Activated naive CD8-positive, alpha-beta T cell treated with anti-CD3 and anti-CD28 coated beads, Interleukin-2, amount 50 U/mL, for 24 hours (primary cell): ENCODE measurements at places on chromosomes 1 and 21.
A peak's percentile ranks its signal among the peaks of the same experiment; 100 is the strongest.

DNA sequence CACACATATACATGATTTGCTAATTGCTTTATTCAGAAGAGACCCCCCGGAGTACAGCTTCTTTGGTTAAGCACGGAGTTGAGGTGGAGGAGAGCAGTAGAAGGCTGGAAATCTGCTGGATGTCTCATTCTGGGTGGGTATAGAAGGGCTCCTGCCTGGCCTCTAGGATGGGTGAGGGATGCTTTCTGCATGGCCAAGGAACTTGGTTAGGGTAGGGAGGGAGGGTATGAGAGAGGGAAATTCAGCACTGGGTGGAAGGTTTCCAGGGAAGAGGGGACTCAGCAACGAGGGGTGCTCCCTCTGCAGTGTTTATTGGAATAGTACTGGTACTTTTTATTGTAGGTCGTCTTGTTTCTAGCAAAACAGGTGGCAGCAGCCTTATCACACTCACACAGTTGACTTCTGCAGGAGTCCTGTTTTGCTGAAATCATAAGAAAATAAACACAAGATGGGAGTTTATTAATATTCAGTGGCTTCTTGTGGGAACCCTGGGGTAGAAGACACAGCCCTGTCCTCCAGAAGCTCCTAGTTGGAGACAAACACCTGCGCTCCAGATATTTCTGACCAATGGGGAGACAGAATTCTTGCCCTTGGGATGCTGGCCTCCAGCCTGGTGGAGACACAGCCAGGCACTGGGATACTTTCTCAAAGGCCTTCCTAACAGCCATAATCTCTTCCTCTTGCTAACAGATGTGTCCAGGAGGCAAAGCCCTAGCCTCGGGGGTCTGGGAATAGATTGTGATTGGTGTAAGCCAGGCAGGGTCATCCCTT is 3.8 kb downstream of the PLA2G2A start:
- no peak for DNase-seq
- H3K4me1 ChIP-seq, result no peaks in the 10 kb centered on the region
- no peak overlapping the region for H3K4me3 ChIP-seq
- H3K27ac ChIP-seq, result no peak overlapping the region

- peaks cover 2% of the 10 kb centered on the region for H3K4me1 ChIP-seq
- no peaks in the 10 kb centered on the region for H3K27me3 ChIP-seq
- DNase-seq, result no peak
These were observed 19.2 kb downstream of the SLC19A2 start for GRCh38 chr1:169466259-169467230.

- H3K27ac ChIP-seq, result no peak overlapping the region
- no peak for DNase-seq
- H3K4me1 ChIP-seq, result no peaks in the 10 kb centered on the region
- H3K4me3 ChIP-seq, result no peak overlapping the region
- H3K27me3 ChIP-seq, result no peaks in the 10 kb centered on the region
These were observed 183.4 kb upstream of the PTBP2 start for GRCh38 chr1:96538111-96538641.

GRCh38 chr1:167659450-167659849 is 29.4 kb downstream of the RCSD1 start:
- H3K4me3 ChIP-seq, result no peak overlapping the region
- DNase-seq, result no peak
- H3K36me3 ChIP-seq, result peaks cover 18% of the 10 kb centered on the region
- H3K27ac ChIP-seq, result peak overlapping the region; percentile 29

- DNase-seq, result no peak
- no peaks in the 10 kb centered on the region for H3K36me3 ChIP-seq
- no peak overlapping the region for H3K27ac ChIP-seq
- peaks cover 2% of the 10 kb centered on the region for H3K27me3 ChIP-seq
- no peak overlapping the region for H3K4me3 ChIP-seq
These were observed 52.8 kb upstream of the LYPLAL1 start for GRCh38 chr1:219120624-219121544.
